ENCODE measurements at places on chromosomes 7 and 10.

GRCh38 chr10:94192974-94193373, 169.8 kb downstream of the NOC3L start:
- DNase-seq: no peak

DNA sequence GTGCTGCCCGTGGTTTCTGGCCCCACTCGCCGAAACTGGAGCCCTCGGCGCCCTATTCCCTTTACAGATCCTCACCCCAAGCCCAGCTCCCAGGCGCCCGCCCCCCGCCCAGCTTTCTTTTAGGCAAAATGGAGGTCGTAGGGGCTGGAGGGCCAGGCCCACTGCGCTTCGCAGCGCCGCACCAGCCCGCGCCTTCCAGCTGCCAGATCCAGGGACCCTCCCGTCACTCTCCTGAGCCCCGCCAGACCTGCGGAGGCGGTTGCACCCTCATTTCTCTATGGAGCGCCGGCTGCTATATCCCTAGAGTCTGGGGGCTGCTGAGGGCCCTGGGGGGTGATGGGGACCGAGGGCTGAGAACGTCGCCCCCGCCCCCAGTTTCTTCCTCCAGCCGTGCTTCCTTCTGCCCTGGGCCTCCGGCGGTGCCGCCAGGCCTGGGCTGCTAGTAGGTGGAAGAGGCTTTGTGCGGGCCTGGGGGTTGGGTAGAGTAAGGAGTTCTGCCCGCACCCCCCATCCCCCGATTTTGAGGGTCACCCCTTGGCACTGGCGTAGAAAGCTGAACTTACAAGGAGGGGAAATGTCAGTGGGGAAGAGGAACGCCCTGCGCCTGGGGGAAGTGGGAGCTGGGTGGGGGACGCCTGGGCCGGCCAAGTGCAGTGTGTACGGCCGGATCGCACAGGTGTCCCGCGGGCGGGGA, 1.0 kb downstream of the GNB2 start:
- DNase-seq: no peak

- DNase-seq: no peak
Measured at GRCh38 chr10:88522715-88523114, 60.4 kb downstream of the RNLS start.

DNA sequence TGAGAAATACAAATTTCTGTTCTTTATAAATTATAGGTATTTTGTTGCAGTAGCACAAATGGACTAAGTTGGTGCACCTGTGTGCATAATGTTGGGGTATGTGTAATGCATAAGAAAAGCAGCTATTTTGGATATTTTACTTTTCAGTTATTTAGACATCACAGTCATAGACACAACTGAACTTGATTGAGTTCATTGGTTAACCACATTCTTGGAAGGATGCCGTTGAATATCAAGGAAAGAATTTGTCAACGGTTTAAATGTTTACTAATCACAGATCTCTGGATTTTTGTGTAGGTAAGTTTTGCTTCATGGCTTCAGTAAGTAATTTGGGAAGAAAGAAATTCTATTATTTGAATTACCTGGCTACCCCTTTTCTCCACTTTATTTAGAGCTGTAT, 4.1 kb downstream of the OTUD1 start:
- no peak for DNase-seq

DNA sequence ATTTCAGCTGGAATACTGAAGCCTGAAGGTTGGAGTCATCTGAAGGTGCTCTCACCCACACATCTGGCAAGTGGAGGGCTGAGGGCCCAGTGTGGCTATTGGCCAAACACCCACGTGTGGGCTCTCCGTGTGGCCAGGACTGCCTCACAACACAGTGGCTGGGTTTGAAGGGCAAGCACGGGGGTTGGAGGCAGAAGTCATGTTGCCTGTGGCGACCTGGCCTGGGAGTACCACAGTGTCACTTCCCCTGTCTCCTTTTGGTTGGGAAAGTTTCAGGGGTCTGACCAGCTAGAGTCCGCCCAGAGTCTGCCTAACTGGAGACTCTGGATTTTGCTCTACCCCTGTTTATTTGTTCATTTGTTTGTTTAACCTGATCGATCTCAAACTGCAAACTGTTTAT, 169.5 kb downstream of the DNAJB6 start:
- no peak for DNase-seq

- DNase-seq: no peak
Measured at GRCh38 chr7:19116121-19117090, 1.0 kb downstream of the TWIST1 start.

DNA sequence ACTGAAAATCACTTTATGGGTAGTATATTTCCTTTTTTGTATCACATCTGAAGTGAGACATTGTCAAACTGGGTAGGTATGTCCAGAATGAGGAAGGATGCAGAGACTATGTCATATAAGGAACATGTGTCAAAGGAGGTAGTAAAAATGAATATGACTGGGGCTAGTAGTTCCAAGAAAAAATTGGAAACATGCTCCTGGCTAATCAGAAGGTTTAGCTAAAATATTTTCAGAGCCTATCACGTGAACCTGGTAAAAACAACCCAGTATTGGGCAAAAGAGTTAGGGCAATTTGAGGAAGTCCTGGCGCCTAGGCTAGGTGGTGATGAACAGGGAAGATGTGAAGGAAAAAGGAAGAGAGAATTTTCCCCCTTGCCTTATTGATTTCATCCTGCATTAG, 26.4 kb downstream of the ENTPD1 start:
- no peak for DNase-seq

- DNase-seq: no peak
Measured at GRCh38 chr10:99507265-99507664, 25.5 kb upstream of the NKX2-3 start.

- DNase-seq: no peak
Measured at GRCh38 chr10:65341323-65341925, 1584.4 kb upstream of the LRRTM3 start.

DNA sequence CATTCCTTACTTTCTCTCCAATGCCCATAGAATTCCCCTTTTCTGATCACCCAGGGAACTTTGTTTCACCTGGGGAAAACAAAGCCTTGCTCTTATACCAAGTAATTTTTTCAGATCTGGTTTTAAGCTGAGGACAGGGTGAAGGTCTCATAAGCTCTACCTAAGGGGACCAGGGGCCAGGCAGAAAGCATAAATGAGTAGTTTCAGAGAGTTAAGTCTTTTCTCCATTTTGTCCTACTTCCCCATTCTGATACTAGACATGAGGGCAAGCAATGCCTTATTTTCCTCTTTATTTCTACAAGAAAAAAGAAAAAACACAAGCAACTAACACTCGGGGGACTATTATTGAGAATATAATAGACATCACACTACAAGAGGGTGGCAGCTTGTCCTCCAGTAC, 2.9 kb downstream of the AKR1D1 start:
- no peak for DNase-seq

DNA sequence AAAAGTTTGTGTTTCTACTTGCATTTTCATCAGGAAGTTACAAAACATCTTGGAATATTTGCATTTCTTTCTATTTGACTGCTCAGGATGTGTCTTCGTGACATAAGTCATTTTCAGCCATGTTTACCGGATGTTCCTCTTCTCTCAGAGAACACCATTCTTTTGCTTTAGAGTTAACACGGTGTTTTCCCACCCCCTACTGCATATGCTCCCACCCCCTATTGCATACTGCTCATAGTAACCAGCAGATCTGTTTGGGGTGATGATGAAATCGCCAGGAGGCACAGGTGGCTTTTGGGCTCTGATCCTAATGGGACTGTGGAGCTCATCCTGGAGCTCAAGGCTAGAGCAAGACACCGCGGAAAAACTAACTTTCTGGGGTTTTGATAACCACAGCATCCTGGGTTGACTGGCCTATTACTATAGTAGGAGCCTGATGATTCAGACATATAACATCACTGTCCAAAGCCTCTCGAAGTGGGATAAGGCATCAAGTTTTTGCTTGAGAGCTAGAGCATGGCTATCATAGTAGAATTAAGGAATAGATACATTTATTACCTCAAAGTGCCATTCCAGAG, 65.1 kb upstream of the BET1 start:
- no peak for DNase-seq

- DNase-seq: no peak
Measured at GRCh38 chr10:131843089-131843595, 57.7 kb upstream of the PPP2R2D start.
